Putamen (tissue), 1 donor: ENCODE measurements at places on chromosomes 2 and 18.
A peak's percentile ranks its signal among the peaks of the same experiment; 100 is the strongest.

DNA sequence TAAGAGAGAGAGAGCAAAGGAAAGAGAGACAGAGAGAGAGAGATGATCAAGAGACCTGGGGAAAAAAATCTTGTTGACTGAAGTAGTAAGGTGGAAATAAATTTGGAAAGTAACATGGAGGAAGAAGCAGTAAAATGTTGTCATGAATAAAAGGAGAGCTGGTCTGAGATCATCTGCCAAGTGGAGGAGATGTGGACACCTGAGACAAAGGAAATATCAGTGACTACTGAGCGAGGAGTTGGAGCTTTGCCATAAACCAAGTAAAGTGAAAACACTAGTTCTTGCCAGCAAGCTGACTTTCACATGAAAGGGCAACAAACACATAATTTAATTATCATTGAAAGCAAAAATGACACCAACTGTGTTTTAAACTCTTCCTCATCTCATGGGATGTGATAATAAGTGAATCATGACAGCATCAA is 49.0 kb upstream of the DSG1 start:
- no peak for DNase-seq

DNA sequence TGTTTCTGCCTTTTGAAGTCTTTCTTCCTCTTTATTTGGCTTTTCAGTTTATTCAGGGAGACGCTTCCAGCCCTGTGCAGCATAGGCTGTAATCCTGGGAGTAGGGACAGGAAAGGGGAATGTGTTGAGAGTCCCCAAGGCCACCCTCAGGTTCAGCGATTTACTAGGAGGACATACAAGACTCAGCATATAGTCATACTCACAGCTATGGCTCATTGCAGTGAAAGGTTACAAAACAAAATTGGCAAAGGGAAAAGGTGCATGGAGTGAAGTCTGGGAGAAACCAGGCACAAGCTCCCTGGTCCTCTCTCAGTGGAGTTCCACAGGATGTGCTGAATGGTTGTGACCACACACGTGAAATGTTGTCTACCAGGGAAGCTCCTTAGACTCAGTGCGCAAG is 49.6 kb upstream of the ZNF638 start:
- DNase-seq: no peak

DNA sequence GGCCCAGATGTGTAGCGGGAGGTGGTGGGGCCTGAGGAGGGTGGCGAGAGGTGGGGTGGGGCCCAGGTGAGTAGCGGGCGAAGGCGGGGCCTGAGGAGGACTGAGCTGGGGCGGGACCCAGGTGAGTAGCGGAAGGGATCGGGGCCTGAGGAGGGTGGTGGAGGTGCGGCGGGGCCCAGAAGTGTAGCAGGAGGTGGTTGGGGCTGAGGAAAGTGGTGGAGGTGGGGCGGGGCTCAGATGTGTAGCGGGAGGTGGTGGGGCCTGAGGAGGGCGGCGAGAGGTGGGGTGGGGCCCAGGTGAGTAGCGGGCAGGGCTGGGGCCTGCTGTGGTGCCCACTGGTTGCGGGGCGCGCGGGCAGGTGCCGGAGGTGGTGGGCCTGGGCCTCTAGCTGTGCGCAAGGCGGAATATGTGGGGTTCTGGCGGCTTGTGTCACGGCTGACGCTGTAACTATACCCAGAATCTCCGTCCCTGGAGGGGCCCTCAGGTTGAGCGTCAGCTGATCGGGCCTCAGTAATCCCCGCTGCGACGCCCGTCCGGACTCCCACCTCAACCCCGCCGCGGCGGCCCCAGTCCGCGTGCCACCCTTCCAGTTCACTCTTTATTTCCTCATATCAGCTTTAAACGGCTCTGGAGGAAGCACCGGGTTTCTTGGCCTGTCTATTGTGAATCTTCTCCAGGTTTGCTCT is 866 bp upstream of the SF3B6 start:
- peak; percentile 16 for DNase-seq

GRCh38 chr2:209687323-209687969 is 84.2 kb upstream of the UNC80 start:
- no peak for DNase-seq

- no peak for DNase-seq
These were observed 44.9 kb upstream of the ID2 start for GRCh38 chr2:8636721-8637636.

DNA sequence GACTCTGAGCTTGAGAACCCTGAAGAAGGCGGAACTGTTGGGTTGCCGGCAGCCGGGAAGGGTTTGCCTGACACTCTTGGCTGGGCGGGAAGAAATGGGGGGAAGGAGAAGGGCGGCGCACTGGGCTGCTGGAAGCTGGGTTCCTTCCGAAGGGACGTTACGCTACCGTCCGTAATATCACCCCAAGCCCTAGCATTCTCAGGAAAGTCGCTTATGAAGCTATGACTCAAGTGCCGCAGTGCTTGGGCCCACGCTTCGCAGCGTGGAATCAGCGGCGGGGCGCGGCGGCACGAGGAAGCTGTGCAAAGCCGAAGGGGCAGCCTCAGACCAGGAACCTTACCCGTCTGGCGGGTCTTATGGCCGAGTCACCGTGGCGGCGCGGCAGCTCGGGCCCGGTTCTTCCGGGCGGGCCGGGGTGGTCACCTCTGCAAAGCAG is 50.2 kb upstream of the SIGLEC15 start:
- peak; percentile 64 for DNase-seq

DNA sequence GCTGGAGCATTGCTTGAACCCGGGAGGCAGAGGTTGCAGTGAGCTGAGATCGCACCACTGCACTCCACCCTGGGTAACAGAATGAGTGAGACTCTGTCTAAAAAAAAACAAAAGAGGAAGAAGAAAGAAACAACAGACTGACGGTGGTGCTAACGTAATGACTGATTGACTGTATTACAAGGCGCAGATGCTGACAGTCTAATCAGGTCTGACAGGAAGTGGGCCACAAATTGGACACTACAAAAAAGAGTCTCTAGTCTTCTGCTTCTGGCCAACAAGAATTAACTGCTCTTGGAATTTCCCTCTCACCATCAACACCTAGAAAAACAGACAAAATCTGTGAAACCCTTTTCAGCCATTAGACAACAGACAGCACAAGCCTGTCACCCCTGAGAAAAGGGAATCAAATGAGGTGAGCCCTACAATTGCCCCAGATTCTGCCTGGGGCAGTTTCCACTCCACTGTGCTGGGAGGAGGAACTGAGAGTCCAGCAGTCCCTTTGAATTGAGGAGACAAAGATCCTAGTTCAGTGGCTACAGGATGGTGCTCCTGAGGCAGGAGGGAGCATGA is 43.3 kb downstream of the SNED1 start:
- no peak for DNase-seq
